ENCODE measurements at places on chromosomes 1 and 21. TPM values are rescaled to one million over a fixed set of nuclear protein-coding genes. Genes with fewer than 3 reads are reported as not detected.

Gene MLLT11
- total RNA-seq: 2.9 TPM

GRCh38 chr1:223611936-223612335 lies 53.6 kb downstream of the CAPN8 start:
- no peak for DNase-seq

Gene PTGS2
- 1.0 TPM for total RNA-seq

Gene TDRD5
- not detected for total RNA-seq

GRCh38 chr1:69120817-69121216 lies 446.9 kb upstream of the LRRC7 start:
- no peak for DNase-seq

DNA sequence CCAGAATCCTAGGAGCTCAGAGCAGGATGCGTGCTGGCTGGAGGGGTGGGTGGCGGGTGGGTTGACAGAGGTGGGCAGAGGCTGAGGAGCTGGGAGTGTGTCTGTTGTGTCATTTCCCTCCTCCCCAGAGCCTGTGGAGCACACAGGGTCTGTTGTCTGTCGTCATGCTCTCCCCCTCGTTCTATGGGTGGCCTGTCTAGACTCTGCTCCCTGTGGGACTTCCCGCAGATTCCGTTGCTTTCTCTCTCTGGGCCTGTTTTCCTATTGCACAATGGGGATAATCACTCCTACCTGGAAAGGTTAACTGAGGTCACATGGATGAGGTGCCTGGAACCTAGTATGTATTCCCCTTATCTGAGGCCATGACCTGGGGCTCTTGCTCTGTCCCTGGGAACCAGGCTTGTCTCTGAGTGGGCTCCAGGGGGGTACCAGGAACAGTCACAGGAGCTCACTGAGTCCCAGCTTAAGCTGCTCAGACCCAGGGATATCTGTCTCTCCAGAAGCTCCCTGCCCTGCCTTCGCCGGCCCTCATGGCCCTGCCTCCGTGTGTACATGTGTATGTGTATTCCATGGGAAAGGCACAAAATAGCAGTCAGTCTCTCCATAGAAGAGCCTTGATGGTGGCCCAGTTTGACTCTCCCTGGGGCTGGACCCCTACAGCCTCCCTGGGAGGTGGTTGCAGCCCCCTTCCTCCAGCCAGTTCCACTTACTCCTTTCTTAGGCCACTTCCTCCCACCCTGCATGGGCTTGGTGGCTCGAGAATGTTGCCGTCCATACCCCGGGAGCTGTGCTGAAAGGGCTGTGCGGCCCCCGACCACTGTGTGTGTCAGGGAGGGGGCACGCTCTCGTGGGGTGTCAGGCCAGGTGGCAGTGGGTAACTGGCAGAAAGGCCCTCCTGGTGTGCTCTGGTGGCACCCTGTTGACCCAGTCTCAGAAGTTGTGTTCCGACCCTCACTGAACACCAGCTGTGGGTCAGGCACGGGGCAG lies 17.9 kb downstream of the PTPRF start:
- no peak for DNase-seq

Gene CFHR2
- not detected for total RNA-seq

DNA sequence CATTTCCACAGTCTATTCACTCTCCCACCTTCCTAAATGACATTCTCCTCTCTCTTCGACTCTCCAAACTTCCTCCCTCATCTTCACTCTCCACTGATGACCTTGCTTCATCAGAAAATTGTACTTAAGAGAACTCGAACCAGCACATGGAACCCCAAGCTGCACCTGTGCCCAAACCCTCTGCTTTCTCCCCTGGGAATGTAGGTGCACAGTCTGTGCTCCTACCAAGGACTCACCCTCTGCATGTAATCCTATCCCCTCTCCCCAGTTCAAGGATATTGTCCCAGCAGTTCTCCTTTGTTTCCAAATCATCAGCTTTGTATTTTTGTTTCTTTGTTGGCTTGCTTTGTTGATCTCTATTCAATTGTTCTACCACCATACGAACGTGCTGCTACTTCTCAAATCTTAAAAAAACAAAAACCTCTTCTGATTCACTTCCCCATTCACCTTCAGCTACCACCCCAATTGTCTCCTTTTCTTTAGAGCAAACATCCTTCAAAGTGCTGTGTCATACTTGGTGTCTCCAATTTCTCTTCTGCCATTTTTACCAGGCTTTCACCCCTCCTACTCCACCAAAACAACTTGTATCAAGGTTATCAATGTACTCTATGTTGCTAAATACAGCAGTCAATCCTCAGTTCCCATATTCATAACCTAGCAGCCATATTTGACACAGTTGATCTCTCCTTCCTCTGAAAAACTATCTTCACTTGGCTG lies 26.8 kb downstream of the RAB3B start:
- no peak for DNase-seq

DNA sequence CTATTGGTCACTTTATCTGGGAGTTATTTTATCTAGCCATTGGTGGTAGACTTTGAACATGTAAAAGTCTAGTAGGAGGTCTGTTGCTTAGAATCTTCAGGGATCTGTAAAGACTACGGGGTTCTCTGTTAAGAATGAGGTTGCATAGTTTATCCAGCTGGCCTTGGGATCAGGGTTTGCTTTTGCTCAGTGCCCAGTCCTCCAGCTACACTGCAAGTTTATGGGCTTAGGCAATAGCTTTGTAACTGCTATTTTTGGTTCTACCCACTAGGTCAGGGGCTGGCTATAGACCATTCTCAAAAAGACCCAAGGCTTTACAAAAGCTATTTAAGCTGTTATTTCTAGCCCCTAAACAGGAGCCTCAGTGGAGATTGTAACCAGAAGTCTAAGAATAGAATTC lies 9.8 kb downstream of the SH3GLB1 start:
- no peak for DNase-seq

Gene BEND5
- 5.0 TPM for total RNA-seq
